ENCODE measurements at places on chromosomes 3 and 15.

GRCh38 chr3:48473617-48473952, 27.0 kb downstream of the ATRIP start:
- peak overlapping the region; percentile 83 for H3K27ac ChIP-seq
- peak overlapping the region; percentile 79 for H3K4me3 ChIP-seq
- DNase-seq: no peak
- H3K27me3 ChIP-seq: no peaks in the 10 kb centered on the region
- H3K36me3 ChIP-seq: no peaks in the 10 kb centered on the region

DNA sequence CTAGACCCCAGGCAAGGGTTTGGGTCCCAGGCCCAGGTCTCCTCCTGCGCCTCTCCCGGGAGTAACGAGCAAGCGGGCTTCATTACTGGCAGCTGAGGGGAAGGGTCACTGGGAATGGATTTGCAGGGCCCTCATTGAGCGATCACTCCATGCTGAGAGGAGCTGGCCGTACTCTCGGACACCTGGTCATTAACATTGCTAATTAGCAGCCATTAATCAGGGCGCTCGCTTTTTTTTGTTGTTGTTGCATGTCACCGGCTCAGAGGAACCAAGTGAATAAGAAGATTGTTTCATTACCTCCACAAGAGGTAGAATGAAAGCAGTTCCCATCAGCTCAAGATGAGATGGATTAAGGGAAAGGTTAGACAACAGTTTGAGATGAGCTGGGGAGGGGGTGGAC, 293.0 kb upstream of the ATP11B start:
- H3K27me3 ChIP-seq: 0 out of 2 replicates have a peak, but pooled peaks cover 5% of the 10 kb centered on the region
- no peak for DNase-seq
- H3K27ac ChIP-seq: no peak overlapping the region
- no peaks in the 10 kb centered on the region for H3K36me3 ChIP-seq
- H3K4me1 ChIP-seq: no peaks in the 10 kb centered on the region
- H3K4me3 ChIP-seq: no peak overlapping the region

DNA sequence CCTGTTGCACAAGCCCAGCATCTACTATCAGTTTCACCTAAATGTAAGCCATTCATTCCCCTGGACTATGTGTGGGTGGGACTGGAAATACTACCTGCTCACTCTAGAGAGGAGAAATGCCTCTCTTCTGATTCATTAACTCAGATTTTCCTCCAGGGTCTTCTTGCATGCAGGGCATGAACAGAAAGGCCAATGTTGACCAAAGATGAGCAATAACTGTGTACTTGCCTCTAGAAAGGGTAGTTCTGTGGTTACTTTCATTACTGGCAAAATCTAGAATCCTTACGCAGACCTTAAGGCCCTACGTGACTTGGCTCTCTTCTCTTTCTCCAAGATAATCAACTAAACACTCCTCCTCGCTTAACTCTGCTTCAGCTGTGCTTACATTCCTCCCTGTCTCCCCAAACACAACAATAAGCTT, 81.4 kb upstream of the PSMD6 start:
- no peaks in the 10 kb centered on the region for H3K36me3 ChIP-seq
- H3K27me3 ChIP-seq: no peaks in the 10 kb centered on the region
- no peaks in the 10 kb centered on the region for H3K4me1 ChIP-seq
- no peak for DNase-seq

DNA sequence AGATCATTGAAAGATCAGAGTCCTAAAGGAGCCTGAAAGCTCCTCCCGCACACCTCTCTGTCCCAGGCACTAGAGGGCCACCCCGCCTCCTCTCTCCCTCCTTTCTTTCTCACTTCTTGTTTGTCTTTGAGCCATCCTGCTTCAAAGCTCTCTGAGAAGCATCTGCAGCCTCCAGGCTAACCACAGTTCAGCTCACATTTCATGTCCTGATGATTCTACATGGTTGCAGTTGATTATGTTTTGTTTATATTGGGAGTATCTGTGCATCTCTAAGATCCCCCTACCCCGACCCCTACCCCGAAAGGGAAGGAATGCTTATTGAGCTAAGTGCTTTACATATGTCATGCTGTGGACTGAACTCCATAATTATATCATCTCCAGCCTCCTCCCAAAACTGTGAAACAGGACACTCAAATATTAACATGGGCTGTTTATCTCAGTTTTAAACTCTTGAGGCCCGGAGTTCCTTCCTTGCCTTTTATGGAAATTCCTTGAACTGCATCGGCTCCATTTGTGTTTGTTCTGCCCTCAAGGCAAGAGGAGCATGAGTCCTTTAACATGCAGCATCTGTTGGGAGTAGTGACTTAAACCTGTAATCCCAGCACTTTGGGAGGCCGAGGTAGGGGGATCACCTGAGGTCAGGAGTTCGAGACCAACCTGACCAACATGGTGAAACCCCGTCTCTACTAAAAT, 30.9 kb downstream of the MGLL start:
- no peaks in the 10 kb centered on the region for H3K36me3 ChIP-seq
- no peak for DNase-seq
- H3K4me1 ChIP-seq: no peaks in the 10 kb centered on the region
- H3K27me3 ChIP-seq: no peaks in the 10 kb centered on the region
- no peak overlapping the region for H3K27ac ChIP-seq

- H3K36me3 ChIP-seq: no peaks in the 10 kb centered on the region
- no peaks in the 10 kb centered on the region for H3K27me3 ChIP-seq
- no peak overlapping the region for H3K4me3 ChIP-seq
- DNase-seq: no peak
Measured at GRCh38 chr3:63390710-63391230, 112.7 kb downstream of the SYNPR start.

Data from Panc1 (cell line).